ENCODE measurements at places on chromosomes 1 and 21.

GRCh38 chr1:183838221-183838620 lies 33.3 kb downstream of the RGL1 start:
- DNase-seq = no peak

GRCh38 chr1:45275054-45275453 lies 51.6 kb upstream of the HPDL start:
- no peak for DNase-seq

- no peak for DNase-seq
Measured at GRCh38 chr1:167083066-167083665, 7.0 kb downstream of the GPA33 start.

- DNase-seq = no peak
Measured at GRCh38 chr1:28417926-28418637, 48.5 kb downstream of the PHACTR4 start.

- no peak for DNase-seq
Measured at GRCh38 chr1:20483833-20484518, 2.0 kb downstream of the CAMK2N1 start.

- DNase-seq = no peak
Measured at GRCh38 chr1:234918181-234918841, 210.3 kb downstream of the TOMM20 start.

Data from NCI-H460 (cell line).